ENCODE measurements at places on chromosomes 5 and 9.

GRCh38 chr5:78636682-78637081 lies 11.9 kb downstream of the LHFPL2 start:
- no peak for DNase-seq

- no peak for DNase-seq
These were observed 80.9 kb upstream of the SNX2 start for GRCh38 chr5:122693963-122694362.

DNA sequence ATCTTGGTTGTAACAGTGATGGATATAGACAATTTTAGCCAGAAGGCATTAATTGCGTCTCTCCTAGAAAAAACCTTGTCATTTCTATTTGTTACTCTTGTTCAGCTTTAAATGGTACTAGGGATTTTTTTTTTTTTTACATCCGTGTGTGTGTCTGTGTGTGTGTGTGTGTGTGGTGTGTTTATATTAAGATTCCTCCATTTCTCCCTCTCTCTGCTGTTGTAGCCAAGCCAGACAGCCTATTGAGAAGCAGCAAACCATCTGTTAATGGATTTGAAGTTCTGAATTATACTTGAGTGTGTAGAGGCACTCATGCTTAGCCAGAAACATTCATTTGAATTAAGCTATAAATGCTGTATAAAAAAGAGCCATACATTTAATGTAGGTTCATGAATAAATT lies 72.3 kb downstream of the SLF1 start:
- no peak for DNase-seq

GRCh38 chr5:135497971-135498636 lies 37.7 kb downstream of the NEUROG1 start:
- DNase-seq: no peak

- DNase-seq: no peak
These were observed 29.3 kb downstream of the ATP6V0E1 start for GRCh38 chr5:173012882-173013281.

DNA sequence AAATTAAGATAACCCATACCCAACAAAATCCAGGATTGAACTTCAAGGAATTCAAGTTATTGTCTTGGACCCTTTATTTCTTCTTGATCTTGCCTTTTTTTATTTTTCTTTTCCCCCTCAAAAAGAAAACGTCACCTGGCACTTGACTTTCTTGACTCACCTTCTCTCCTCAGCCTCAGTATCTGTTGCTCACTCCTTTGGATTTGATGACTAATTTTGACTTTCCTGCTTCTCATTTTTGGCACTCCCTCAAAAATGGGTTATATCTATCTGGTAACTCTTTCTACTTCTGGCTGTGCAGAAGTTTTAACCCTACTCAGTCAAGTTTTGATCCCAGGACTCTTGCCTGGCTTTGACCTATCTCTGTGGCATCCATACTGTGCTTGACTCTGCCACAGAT lies 66.6 kb upstream of the SPATA31D4 start:
- no peak for DNase-seq

- DNase-seq: peak; percentile 42
These were observed 24.9 kb upstream of the ELAVL2 start for GRCh38 chr9:23850690-23851629.

DNA sequence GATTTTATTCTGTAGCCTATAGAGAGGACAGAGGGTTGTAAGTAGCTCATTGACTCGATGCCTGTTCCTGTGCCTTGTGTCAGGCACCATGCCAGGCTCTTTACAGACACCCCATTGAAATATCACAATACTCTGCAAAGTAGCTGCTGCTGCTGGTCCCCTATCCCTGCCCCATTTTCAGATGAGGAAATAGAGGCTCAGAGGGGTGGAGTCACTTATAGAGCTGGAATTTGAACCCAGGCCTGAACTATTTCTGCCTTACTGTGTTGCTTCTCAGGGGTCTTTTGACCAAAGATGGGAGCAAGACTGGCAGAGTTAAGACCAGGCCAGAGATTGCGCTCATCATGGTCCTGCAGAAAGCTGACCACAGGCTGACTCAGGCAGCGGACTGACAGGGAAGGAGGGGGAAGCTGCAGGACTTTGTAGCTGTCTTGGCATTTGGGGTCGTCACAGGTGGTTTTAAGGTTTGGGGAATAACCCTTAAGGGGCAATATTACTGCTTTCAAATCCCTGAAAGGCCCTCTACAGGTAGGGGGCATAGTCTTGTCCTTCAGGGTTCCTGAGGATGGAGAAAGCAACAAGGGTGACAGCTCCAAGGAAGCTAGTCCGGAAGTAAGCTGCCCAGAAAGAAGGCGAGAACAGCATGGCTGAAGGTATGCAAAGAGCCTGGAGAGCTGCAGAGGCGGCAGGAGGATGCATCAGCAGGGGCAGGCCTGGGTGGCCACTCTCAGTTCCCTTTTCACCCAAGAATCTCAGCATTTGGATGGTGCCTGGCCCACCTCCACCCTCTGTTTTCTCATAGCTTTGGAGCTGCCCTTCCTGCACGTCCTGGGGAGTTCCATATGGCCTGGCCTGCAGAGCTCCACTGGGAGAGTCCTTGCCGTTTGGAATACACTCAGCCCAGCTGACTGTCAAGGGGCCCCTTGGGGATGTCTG lies 18.3 kb upstream of the NDST1 start:
- no peak for DNase-seq

DNA sequence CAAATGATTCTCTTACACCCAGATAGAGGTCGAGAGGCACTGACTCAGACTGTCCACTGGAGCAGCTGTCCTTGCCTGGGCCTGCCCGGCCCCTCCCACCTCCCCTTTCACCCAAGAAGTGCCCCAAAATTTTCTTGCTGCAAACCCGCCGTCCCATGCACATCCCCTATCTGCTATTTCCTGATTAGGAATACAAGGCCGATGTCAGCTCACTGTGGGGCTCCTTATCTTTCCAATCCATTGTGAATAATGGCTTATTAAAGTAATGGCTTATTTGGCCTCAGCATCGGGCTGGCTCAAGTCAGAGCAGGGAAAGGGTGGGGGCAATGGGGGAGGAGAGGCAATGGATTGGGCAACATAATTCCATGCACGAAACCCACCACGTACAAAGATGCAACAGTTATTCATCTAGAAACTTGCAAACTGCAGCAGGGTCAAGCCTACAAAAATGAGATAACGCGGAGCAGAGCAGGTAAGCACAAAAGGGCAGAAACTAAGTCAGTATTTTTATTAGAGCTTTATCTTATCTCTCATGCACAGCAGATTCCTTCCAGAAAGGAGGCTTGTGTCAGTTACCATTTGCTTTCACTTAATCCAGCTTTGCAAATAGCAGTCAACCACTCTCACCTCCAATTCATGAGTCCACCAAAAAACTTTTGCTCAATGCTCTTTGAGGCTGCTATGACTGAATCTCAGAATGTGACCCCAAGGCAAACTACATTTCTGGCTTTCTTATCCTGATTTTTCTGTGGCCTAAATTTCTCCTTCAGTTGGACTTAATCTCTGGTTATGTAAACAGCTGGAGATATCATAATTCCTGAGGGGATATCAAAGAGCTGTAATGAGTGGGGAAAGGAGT lies 138.2 kb upstream of the OSMR start:
- no peak for DNase-seq

DNA sequence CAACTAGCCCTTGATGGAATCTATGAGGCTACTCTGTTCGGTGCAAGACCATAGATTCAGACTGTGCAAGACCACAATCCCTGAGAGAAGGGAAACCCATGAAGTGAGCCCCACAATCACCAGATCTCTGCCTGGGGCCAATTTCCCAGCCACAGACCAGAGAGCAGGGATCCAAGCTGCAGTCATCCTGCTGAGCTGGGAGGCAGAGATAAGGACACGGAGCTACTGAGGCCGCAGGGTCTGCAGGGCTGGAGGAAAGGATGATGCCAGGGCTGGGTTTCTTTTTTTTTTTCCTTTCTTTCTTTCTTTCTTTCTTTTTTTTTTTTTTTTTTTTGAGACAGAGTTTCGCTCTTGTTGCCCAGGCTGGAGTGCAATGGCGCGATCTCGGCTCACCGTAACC lies 47.7 kb upstream of the FUBP3 start:
- DNase-seq: no peak

DNA sequence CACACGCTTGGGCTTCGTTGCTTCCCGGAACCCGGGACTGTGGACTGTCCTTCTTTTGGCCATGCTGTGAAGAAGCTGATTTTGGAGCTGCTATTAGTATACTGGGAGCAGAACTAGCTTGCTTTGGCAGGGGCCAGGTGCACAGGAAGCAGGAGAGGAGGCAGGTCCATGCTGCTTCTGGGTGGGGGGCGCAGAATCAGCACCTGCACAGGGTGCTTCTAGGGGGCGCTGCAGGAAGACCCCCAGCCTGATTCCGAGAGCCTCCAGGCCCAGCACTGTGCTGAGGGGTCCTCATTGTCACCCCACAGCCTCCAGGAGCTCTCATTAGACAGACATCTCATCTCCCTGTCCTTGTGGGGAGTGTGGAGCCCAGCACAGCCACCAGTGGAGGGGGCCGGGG lies 252.6 kb upstream of the IRX4 start:
- no peak for DNase-seq

DNA sequence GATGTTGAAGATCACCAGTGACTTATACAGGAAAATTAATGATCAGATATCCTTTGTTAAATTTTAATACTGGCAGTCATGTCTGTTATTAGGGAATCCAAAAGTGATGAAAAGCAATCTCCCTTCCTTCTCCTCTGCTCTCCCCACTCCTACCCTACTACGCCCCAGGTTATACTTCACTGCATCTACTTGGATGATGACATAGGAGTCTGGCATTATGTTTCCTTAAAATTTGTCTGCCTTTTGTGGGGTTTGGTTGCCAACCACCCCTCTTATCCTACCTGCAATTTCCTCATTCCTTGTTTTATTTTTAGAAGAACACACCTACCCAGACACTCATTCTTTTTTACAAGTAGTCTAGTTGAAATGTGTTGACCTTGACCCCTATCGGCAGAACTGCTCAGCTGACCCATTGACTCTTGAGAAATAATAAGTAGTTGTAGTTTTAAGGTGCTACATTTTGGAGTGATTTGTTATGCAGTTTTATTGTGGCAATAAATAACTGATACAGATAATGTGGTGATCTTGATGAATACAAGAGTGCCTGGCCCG lies 5.1 kb upstream of the MOB3B start:
- no peak for DNase-seq

DNA sequence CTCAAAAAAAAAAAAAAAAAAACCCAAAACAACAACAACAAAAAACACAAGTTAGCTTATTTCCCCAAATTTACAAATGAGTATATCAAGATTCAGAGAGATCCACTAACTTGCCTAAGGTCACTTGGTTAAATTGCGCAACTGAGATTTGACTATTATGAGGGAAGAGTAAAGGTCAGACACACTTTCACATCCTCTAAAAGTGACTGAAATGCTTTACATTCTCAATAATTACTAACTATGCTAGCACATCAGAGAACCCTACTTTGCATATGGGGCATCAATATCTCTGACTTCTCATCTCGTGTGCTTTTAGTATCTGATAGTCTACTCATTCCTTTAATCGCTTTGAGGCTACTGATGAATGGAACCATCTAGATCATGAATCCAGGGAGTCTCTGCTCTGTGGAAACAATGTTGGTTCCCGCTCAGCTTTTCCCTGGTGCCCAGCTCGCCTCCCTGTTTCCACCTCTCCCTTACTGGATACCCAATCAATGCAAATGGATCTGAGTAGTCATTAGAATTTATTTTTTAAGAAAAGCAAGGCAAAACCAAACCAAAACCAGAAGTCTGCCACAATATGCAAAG lies 182.1 kb upstream of the TRIM32 start:
- no peak for DNase-seq

- no peak for DNase-seq
These were observed 262.9 kb downstream of the SEMA5A start for GRCh38 chr5:9283021-9283420.

DNA sequence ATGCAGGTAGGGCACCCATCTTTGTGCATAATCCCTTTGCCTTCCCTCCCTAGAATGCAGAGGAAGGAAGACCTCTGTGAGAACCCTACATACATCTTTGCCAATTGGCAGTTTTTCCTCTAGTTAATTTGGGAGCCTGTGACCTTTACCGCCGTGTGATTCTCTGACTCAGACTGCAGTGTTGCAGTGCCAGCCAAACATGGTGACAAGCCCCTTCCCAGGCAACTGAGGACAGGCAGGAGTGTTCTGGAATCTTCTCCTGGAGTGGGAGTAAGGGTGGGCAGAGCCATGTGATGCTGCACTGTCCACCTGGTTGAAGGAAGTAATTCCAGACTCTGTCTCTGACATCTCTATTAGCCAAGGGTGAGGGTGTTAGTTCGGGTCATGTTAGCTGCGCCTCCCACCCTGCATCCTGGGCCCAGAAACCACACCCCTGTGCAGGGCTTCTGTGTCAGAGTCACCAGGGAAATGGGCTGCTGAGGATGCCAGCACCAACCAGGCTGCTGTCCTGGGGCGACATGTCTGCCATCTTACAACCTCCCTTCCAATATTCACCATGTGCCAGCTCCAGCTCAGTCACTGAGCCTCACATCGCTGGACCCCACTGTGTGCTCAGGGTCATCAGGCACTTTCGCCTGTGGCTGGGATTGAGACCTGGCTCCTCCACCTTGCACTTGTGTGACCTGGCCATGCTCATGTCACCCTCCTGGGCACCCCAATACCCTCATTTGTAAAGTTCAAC lies 21.8 kb downstream of the KCNIP1 start:
- DNase-seq: no peak

DNA sequence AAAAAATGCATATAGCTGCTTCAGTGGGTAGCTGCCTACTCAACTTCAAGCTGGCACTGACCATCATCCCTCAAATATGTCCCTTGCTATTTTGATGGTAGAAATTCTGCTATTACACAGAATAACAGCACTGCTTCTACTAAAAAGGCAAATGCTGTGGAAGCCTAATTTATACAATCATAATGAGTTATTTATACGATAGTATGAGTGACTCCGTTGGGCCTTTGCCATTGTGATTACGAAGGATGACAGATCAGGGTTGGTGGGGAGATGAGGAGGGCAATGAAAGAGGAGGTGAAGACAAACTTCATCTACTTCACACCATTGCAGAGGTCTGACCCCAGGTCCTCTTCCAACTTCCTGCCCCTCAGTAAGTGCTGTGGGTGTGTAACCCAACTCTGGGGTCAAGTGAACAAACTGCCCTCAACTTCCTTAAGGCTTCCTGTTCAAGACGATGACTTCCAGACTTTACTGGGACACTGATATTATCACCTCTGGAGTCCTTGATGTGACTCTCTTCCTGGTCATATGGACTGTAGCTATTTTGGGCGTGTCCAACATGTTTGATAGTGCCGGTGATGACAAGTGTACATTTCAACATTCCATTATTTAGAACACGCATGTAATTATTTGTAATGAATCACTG lies 74.1 kb upstream of the RPS23 start:
- no peak for DNase-seq

DNA sequence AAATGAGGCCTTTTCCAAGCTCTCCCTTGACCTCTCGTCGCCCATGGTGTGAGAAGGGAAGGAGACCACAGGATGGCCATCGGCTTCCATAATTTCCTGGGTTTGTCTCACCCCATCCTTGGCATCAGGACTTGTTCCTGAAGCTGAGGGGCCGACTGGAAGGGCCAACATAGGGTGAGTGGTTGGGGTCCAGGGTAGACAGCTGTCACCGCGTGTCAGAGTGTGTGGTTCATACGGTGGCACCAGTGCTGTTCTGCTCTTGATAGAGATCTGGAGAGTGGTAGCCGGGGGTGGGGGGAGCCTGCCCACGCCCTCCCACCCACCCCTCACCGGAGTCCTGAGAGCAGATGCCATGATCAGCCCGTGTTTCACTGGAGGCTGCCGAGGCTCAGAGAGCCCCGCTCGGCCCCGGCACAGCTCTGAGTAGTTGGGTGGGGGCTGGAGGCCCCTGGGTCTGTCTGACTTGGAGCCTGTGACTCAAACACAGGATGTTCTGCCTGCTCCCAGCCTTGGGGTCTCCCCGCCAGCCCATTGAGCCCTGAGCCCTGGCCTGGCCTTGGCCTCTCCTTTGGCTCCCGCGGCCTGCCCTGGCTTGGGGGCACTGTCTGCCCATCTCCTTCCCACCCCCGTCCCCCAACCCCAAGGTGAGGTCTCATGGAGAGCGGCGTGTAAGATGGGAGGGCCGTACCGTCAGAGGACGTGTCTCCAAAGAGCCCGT lies 53.1 kb upstream of the IER5L start:
- DNase-seq: peak; percentile 60

All from posterior cingulate gyrus (tissue), 11 donors.